T-helper 1 cell treated with Interleukin-12 subunit alpha and Interleukin-12 subunit beta and Interleukin-4 antibody, amounts not matched to agents 30 ng/mL and 1 ng/mL, for 36 hours (primary cell): ENCODE measurements at places on chromosomes 12 and 14. TPM values are rescaled to one million over a fixed set of nuclear protein-coding genes. Genes with fewer than 3 reads are reported as not detected.

The PLEKHG7 gene
- not detected in 2 replicates for total RNA-seq

The MEG3 gene
- not detected in 2 replicates for total RNA-seq

The FOXG1 gene
- total RNA-seq = not detected in 2 replicates

The LRRC10 gene
- not detected in 2 replicates for total RNA-seq

The IL26 gene
- 5.7 and 6.6 TPM in 2 replicates for total RNA-seq

The TAS2R9 gene
- total RNA-seq = 0.27 TPM in 1 of 2 replicates, not detected in the other

The MANSC4 gene
- not detected in 2 replicates for total RNA-seq

The SLCO1B1 gene
- total RNA-seq = not detected in 2 replicates

The VEZT gene
- total RNA-seq = 42.5 and 46.8 TPM in 2 replicates

The PRR13 gene
- 214 and 222 TPM in 2 replicates for total RNA-seq

The RNASE11 gene
- total RNA-seq = not detected in 2 replicates

The ADAM21 gene
- not detected in 2 replicates for total RNA-seq

The EGLN3 gene
- total RNA-seq = 47.4 and 54.1 TPM in 2 replicates

The GNG2 gene
- total RNA-seq = 185 and 190 TPM in 2 replicates

The NELL2 gene
- total RNA-seq = 47.1 and 47.9 TPM in 2 replicates

The TMEM132C gene
- not detected in 2 replicates for total RNA-seq

The BCL2L14 gene
- total RNA-seq = 6.0 and 6.3 TPM in 2 replicates

The EXOC3L4 gene
- total RNA-seq = not detected in 2 replicates
